Camera-type eye (tissue), 1 donor: ENCODE measurements at places on chromosomes 2 and 18. TPM values are rescaled to one million over a fixed set of nuclear protein-coding genes. Genes with fewer than 3 reads are reported as not detected.

Gene TBR1
- 1.7 TPM for total RNA-seq

Gene CTLA4
- total RNA-seq = 0.44 TPM

Gene BUB1
- 14.8 TPM for total RNA-seq

Gene GDF7
- 1.9 TPM for total RNA-seq

Gene DYNAP
- not detected for total RNA-seq

Gene CD207
- total RNA-seq = 5.3 TPM

Gene CPO
- total RNA-seq = not detected

Gene SLC14A1
- 7.1 TPM for total RNA-seq

Gene SERPINB11
- 0.93 TPM for total RNA-seq

Gene KCNF1
- total RNA-seq = 6.8 TPM

Gene PDCD1
- 0.16 TPM for total RNA-seq
